Right lobe of liver (tissue), 6 donors: ENCODE measurements at places on chromosomes 1 and 21.

- no peak for DNase-seq
Measured at GRCh38 chr1:212743901-212744475, 44.3 kb upstream of the BATF3 start.

GRCh38 chr1:182595641-182596240 lies 6.7 kb upstream of the RNASEL start:
- DNase-seq = peak; percentile 64

DNA sequence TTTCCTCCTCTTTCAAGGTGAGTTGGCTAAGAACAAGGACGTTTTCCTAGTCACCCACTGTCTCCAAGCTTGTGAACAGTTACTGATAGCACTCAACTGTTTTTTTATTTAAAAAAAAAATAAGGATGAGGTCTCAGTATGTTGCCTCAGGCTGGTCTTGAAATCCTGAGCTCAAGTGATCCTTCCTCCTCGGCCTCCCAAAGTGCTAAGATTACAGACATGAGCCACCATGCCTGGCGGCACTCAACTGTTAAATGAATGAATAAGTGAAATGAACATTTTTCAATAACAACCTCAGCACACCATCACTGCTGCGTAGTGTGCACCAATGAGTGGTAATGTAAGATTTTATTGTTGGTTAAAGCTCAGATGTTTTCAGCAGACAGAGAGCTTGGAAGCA lies 214.1 kb upstream of the NRIP1 start:
- no peak for DNase-seq

DNA sequence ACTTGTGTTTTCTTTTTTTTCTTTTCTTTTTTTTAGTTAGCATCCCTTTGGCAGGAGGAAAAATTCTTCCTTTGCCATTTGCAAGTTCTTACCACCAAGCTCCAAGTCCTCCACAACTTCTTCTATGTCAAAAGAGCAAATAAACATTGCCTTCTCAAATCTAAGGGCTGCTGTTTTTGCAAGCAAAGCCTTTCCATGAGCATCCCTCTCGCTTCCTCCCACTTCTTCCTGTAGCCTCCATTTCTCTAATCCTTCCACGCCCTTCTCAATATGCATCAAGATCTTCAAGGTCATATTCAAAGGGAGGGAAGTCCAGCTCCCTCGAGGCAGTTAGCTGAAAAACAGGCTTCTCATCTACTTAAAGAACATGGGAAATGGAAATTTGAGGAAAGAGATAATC lies 147.1 kb downstream of the ADSS2 start:
- no peak for DNase-seq
